ENCODE measurements at places on chromosomes 6 and 20. TPM values are rescaled to one million over a fixed set of nuclear protein-coding genes. Genes with fewer than 3 reads are reported as not detected.

PNPLA1 gene
- not detected for polyA plus RNA-seq

PCSK2 gene
- polyA plus RNA-seq, result 0.66 TPM

ARG1 gene
- polyA plus RNA-seq, result not detected

GRCh38 chr6:37125774-37126492 is 44.0 kb upstream of the PIM1 start:
- H3K27ac ChIP-seq, result peak overlapping the region; percentile 99
- H3K4me3 ChIP-seq, result peak overlapping the region; percentile 17
- H3K4me1 ChIP-seq, result peaks cover 28% of the 10 kb centered on the region
- DNase-seq, result peak; percentile 84
- no peaks in the 10 kb centered on the region for H3K27me3 ChIP-seq

GRCh38 chr6:138028893-138029292 is 78.3 kb downstream of the PERP start:
- peaks cover 16% of the 10 kb centered on the region for H3K4me1 ChIP-seq
- DNase-seq, result no peak
- H3K36me3 ChIP-seq, result no peaks in the 10 kb centered on the region
- no peaks in the 10 kb centered on the region for H3K27me3 ChIP-seq
- no peak overlapping the region for H3K27ac ChIP-seq

GRCh38 chr6:2738373-2738979 is 12.2 kb downstream of the MYLK4 start:
- no peak overlapping the region for H3K27ac ChIP-seq
- H3K4me1 ChIP-seq, result peaks cover 45% of the 10 kb centered on the region
- peak; percentile 79 for DNase-seq
- H3K4me3 ChIP-seq, result no peak overlapping the region
- no peaks in the 10 kb centered on the region for H3K36me3 ChIP-seq
- H3K27me3 ChIP-seq, result no peaks in the 10 kb centered on the region

GRCh38 chr6:10315034-10315433 is 99.8 kb downstream of the TFAP2A start:
- H3K4me3 ChIP-seq, result no peak overlapping the region
- no peaks in the 10 kb centered on the region for H3K27me3 ChIP-seq
- no peak for DNase-seq
- H3K36me3 ChIP-seq, result no peaks in the 10 kb centered on the region
- H3K27ac ChIP-seq, result no peak overlapping the region

GRCh38 chr20:63733579-63734081 is 2.8 kb upstream of the LIME1 start:
- H3K27ac ChIP-seq, result no peak overlapping the region
- H3K4me1 ChIP-seq, result peaks cover 10% of the 10 kb centered on the region
- H3K27me3 ChIP-seq, result no peaks in the 10 kb centered on the region
- H3K4me3 ChIP-seq, result no peak overlapping the region

DNA sequence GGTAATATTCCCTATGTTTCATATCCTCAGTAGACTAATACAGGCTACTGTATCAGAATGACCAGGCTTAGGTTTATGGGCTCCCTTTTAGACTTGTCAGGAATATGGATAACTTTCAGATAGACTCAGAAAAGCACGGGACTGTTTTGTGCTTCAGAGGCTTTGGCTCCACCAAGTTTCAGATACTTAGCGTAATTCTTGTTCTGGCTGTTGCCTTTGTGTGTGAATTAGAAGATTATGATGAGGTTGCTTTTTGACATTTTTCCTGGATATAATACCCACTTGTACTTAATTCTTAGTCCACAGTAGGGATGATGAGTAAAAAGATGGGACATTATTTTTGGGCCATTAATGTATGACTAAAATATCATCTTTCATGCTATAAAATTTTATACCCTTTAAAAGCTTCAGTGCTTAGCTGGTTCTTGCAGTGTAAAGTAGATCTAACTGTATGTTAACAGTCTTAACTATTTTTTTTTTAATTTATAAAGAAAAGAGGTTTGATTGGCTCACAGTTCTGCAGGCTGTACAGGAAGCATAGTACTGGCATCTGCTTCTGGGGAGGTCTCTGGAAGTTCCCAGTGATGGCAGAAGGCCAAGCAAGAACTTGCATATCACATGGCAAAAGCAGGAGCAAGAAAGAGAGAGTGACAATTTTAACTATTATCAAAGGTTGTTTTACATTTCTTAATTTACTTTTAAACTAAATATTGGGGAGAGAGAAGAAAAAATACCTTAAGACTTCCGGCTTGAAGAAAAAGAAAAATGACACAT is 120.7 kb downstream of the ZFAND3 start:
- no peak overlapping the region for H3K4me3 ChIP-seq
- no peaks in the 10 kb centered on the region for H3K36me3 ChIP-seq
- H3K27me3 ChIP-seq, result no peaks in the 10 kb centered on the region
- DNase-seq, result peak; percentile 52
- no peak overlapping the region for H3K27ac ChIP-seq

DNA sequence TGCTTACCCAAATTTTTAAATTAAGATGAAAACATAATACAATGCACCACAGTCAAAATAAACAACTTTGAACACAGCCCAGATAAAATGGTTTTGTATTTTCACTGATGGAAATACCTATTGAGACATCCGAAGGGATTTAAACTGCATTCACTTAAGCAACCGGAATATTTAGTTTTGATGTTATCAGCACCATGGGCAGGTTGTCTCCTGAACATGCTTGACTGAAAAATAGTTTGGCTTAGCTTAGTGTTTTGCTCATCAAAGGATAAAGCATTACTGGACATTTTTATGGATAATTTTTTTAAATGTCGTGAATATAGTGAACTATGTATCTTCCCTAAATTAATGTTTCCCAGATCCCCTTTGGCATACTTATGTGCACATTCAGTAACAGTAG is 177.5 kb downstream of the GJA1 start:
- H3K36me3 ChIP-seq, result no peaks in the 10 kb centered on the region
- H3K27me3 ChIP-seq, result no peaks in the 10 kb centered on the region
- H3K27ac ChIP-seq, result no peak overlapping the region
- H3K4me3 ChIP-seq, result no peak overlapping the region

- no peak overlapping the region for H3K27ac ChIP-seq
- no peak overlapping the region for H3K4me3 ChIP-seq
- no peaks in the 10 kb centered on the region for H3K36me3 ChIP-seq
- peaks cover 10% of the 10 kb centered on the region for H3K4me1 ChIP-seq
- no peaks in the 10 kb centered on the region for H3K27me3 ChIP-seq
These were observed 20.2 kb downstream of the GFOD1 start for GRCh38 chr6:13467216-13467600.

- H3K4me1 ChIP-seq, result no peaks in the 10 kb centered on the region
- no peak overlapping the region for H3K4me3 ChIP-seq
- no peak overlapping the region for H3K27ac ChIP-seq
- H3K36me3 ChIP-seq, result no peaks in the 10 kb centered on the region
These were observed 5.0 kb downstream of the VSX1 start for GRCh38 chr20:25076731-25077609.

DNA sequence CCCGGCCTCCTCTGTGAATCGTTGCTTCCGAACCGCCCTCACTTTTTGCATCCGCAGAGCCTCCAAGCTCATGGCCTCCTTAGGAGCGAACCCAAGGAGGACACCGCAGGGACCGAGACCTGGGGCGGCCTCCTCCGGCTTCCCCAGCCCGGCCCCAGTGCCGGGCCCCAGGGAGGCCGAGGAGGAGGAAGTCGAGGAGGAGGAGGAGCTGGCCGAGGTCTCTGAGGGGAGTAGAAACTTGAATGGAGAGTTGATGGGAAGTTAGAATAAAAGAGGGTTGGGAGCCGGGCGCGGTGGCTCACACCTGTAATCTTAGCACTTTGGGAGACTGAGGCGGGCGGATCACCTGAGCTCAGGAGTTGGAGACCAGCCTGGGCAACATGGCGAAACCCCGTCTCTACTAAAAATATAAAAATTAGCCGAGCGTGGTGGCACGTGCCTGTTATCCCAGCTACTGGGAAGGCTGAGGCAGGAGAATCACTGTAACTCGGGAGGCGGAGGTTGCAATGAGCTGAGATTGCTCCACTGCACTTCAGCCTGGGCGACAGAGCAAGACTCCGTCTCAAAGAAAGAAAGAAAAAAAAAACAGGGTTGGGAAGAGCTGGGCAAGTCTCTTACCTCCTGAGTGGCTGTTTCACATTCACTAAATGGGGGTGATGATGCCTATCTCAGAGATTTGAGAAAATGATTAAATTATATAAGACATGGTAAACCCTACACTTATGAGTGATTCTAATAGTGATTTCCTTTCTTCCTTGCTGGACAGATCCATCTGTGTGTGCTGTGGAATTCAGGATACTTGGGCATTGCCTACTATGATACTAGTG is 805 bp downstream of the MSH5 start:
- no peaks in the 10 kb centered on the region for H3K27me3 ChIP-seq
- H3K36me3 ChIP-seq, result no peaks in the 10 kb centered on the region
- H3K4me1 ChIP-seq, result peaks cover 24% of the 10 kb centered on the region
- DNase-seq, result no peak
- H3K4me3 ChIP-seq, result peak overlapping the region; percentile 55

DNA sequence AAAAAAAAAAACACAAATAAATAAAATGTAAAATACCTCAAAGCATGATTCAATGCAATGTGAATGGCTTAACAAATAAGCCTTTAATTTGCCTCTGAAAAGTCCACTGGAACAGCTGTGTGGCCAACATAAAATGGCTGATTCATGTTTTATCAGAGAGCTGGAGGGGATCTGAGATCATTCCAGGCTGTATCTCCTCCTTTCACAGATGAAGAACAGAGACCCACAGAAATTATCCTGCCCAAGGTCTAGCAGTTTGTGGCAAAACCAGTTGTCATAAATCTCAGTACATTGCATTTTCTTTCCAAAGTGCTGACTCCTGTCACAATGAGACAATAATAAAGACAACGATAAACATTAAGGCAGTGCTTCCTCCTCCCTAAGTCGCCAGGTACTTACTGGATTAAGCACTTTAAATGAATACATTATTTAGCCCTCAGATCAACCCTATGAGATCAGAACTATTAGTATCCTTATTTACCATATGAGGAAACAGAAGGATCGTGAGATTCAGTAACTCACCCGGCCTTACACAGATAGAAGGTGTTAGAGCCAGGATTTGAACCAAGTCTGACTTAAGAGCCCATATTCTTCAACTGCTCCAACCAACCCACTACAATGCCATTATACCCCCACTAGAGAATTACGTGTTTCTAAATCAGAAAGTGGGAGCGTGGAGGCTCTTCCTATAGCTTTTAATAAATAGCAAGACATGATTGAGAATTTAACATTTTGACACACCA is 118.3 kb downstream of the KIF13A start:
- peaks cover 16% of the 10 kb centered on the region for H3K4me1 ChIP-seq
- no peak for DNase-seq
- H3K27me3 ChIP-seq, result no peaks in the 10 kb centered on the region
- no peak overlapping the region for H3K4me3 ChIP-seq
- no peaks in the 10 kb centered on the region for H3K36me3 ChIP-seq
- peak overlapping the region; percentile 14 for H3K27ac ChIP-seq

Data from cardiac muscle cell (in vitro differentiated cells and primary cell).